ENCODE measurements at places on chromosomes 2 and 18. TPM values are rescaled to one million over a fixed set of nuclear protein-coding genes. Genes with fewer than 3 reads are reported as not detected.

Gene MDH1B
- 0.50 TPM for total RNA-seq

Gene LIMS3
- not detected for total RNA-seq

Gene TNFRSF11A
- 9.1 TPM for total RNA-seq

Gene FBLN7
- total RNA-seq, result 7.9 TPM

Gene IL36G
- total RNA-seq, result not detected

GRCh38 chr18:35949903-35950627 lies 22.4 kb upstream of the RMP24 start:
- peak; percentile 61 for DNase-seq

- DNase-seq, result no peak
These were observed 70.6 kb upstream of the ASAP2 start for GRCh38 chr2:9135822-9136558.

DNA sequence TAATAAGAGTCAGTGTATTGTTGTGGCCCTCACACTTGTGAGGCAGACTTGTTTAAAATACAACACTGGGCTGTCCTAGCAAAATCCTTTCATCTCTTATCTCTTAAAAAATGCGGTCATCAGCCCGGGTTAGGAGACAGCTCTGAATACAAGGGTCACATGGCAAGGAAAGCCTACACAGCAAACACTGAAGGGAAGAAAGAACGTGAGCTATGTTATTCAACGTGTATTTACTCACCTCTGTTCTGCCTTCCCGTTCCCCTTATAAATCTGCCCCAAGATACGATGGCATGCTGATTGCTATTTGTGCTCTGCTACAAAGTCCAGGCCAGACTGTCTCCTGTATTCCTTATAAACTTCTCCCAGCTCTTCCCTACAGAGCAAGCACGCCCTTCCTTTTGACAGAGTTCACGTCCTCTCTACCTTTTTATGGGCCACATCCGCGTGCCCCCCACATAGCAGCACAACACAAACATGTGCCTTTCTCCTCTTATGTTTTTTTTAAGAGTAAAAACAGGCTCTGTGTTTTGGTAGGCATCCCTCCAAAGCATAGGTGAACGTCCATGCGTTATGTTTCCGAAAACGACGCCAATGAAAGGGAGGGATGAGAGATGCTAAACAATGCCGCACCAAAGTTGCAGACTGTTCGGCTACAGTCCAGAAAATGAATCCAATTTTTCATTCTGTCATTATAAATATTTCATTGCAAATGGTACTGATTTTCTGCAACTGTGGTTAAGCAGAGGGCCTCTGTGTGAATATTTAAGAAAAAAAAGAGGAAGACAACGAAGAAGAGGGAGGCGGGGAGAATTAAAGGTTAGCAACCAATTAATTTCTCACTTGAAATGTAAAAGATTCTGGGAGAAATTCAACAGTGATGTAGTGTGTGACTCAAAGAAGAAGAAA lies 274.7 kb downstream of the ZNF521 start:
- DNase-seq, result no peak

DNA sequence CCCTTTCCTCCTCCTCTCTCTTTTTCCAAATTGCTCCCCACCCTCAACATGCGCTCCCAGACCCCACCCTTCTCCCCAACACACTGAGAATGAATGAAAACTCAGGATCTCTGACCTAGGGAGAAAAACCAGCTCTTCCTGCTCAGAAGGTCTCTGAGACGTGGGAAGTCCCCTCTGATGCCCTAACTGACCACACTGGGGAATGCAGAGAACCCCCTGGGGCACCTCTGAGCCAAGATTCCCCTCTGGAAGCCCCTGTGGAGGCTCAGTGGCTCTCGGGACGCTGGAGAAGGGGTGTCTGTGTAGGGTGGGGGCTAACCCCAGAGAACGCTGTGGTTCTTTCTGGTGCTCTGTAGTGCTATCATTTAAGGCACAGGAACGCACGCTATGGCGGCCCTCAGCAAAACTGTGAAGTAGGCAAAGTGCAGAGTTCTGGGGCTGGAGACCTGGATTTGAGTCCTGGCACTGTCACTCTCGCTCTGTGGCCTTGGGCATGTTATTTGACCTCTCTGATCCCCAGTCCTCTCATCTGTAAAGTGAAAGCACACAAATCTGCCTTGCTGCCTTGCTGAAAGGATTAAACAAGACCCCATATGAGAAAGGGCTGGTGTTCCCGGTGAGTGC lies 17.1 kb downstream of the ATOH8 start:
- DNase-seq, result no peak

GRCh38 chr2:223976635-223977226 lies 19.5 kb downstream of the MRPL44 start:
- DNase-seq, result no peak

DNA sequence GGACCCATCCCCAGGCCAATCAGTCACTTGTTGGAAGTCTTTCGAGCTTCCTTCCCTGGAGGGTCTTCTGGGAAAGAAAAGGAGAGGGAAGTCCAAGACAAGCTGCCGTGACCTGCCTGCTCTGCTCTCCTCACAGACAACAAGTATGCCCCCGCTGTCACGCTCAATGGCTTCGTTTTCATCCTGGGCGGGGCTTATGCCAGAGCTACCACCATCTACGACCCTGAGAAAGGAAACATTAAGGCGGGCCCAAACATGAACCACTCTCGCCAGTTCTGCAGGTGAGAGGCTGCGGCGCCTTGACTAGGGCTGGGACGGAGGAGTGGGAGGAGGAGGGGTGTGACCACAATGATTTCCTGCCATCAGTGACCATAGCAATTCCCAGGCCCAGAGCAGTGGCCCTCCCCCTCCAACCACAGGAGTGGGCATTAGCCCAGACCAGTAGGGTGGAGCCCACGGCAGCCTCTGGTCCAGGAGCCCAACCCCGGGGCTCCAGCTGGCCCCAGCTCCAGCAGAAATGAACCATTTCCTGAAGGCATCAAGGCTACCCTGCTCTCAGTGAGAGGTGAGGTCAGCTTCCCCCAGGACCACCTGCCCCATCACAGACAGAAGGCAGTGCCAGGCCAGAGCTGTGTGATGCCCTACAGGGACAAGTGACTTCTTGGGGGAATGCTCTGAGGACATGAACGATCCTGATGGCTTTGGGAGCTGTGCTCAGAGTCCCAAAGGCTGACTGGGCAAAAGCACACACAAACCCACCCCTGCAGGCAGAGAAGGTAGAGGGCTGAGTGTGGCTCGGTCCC lies 223.1 kb downstream of the ATAD2B start:
- DNase-seq, result no peak

DNA sequence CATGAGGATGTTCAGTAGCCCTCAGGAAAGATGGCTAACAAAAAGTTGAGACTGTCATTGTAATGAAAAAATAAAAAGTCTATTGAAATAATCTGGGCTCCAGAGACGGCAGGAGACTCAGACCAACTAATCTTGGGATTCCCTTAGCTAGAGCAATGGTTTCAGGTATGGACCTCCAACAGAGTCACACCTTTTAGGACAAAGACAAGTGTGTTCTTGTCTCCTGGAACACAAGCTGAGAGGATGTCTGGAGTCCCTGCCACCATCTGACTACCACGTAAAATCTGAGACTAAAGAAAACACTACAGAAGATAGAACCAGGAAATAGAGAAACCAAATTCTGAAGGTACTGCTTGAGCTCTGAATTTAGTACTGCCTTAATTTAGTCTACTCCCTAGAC lies 103.3 kb upstream of the RBBP8 start:
- DNase-seq, result no peak

DNA sequence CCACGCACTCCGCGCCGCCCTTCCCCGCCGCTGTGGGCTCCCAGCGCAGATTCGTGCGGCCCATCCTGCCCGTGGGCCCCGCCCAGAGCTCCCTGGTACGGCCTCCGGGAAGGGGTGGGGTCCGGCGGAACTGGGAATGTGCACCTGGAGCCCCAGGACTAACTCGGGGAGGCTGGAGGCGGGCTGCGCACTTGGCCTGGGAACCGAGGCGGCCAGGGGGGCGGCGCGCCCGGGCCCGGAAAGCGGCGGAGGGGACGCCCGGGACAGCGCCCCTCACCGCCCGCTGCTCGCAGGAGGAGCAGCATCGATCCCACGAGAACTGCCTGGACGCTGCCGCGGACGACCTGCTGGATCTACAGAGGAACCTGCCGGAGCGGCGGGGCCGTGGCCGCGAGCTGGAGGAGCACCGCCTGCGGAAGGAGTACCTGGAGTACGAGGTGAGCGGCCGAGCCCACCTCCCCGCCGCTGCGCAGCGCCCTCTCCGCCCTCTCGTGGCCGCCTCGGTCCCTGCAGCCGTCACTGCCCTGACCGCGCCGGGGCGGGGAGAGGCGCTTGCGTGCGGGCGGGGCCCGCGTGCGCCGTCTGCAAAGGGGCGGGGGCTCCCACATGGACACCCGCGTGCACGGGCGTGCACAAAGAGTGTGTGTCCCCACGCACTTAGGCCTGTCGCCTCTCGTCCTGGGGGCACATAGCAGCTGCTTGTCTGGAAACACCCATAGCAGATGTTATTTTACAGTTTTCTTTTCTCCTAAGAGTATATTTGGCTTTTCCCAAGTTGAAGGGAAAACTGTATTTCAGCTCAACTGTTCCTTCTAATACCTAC lies 25.2 kb downstream of the PSD4 start:
- peak; percentile 75 for DNase-seq

- no peak for DNase-seq
These were observed 70.6 kb downstream of the EMILIN2 start for GRCh38 chr18:2917259-2918047.

GRCh38 chr2:120483355-120483754 lies 137.4 kb downstream of the INHBB start:
- no peak for DNase-seq

DNA sequence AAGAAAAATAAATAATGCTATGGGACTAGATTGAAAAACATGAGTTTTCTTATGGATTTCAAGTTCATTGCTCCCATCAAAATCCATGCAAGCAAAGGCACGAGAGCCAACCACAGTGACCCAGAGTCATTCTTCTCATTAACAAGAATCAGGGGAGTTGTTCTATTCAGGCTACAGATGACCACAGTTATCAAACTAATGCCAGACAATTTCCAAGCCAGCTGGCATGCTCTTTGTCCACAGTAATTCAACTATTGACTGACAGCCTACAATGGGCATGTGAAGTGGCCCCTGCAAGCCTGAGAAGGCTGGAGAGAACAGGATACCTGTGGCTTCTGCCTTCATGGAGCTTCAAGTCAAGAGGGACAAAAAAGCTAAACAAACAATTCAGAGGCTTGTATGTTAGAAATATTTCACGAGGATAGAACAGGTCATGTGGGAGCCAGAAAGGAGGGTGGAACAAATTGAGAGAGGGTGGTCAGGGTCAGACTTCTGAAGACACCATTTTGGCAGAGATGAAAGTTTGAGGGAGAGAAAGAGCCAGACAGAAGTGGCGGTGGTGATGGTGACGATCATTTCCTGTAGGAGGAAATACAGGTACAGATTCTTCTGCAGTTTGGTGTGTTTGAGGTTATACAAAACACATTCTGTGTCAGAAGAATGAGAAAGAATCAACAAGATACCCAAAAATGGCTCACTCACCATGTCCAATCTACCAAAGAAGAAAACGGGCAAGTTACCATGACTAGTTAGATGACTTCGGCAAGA lies 732.4 kb downstream of the RNF144A start:
- DNase-seq, result no peak
